ENCODE measurements at places on chromosomes 12 and 14.

GRCh38 chr12:123091230-123092150 lies 59.4 kb downstream of the PITPNM2 start:
- ATAC-seq: no peak

GRCh38 chr14:53043027-53043581 lies 92.3 kb upstream of the FERMT2 start:
- no peak for ATAC-seq

GRCh38 chr12:105166736-105167135 lies 59.2 kb downstream of the WASHC4 start:
- ATAC-seq: no peak

GRCh38 chr14:38129705-38130104 lies 78.0 kb upstream of the SSTR1 start:
- peak; percentile 48 for ATAC-seq

- ATAC-seq: no peak
These were observed 10.0 kb upstream of the NRIP2 start for GRCh38 chr12:2844786-2845185.

- ATAC-seq: no peak
These were observed 165.9 kb downstream of the KTN1 start for GRCh38 chr14:55745906-55746305.

GRCh38 chr14:59583755-59584154 lies 7.1 kb upstream of the CCDC175 start:
- ATAC-seq: no peak

- no peak for ATAC-seq
These were observed 12.3 kb upstream of the RARG start for GRCh38 chr12:53244337-53244736.

DNA sequence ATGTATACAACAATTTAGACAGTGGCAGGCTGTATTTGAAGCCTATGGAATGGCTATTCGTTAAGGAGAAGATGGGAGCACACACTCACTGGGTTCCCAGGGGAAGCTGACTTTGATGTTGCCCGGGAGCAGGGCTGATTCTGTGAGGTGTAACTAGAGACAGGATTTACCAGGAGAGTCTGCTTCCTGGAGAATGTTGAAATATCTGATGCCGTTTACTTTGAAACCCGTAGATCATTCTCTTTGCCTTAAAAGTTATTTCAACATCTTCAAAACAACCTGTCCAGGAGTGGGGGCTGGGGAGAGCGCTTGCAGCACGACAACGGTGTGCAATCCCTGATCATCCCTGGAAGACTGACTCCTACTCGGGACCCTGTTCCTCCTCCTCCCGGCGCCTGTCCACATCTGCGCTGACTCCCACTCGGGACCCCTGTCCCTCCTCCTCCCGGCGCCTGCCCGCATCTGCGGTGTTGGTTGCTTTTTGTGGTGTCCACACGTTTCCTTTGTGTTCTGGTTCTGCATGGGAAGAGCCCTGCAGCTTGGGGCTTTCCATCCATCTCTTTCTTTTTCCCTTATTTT lies 72.6 kb downstream of the AACS start:
- no peak for ATAC-seq

GRCh38 chr14:68684466-68685418 lies 108.1 kb downstream of the ZFP36L1 start:
- ATAC-seq: no peak

DNA sequence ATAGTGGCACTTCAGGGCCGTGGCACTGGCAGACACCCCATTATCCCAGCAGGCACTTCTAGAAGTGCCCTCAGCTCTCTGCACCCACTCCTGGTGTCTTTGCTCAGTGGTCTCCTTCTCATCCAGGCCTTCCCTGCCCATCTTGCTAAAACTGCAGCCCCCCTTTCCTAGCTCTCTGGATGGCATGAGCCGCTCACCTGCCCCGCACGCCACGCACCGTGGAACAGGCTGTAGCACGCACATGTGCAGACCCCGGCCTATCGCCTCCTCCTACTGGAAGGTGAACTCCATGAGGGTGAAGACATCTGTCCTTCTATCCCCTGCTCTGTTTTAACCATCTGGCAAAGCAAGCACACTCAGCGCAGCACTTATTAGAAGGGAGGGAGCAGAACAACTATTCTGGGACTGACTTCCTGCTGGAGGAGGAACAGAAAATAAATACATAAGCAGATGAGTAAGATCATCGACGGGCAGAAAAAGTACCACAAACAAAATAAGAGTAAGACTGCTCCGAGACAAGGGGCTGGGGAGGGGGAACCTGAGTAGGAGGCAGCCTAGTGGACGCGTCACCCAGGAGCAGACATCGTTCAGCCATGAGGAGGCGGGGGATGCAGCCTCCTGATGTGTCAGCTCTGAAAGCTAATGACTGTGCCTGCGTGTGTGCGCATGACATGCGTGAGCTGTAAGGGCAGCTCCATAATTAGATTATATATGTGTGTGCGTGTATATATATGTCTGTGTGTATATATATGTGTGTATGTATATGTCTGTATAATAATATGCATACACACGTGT lies 7.8 kb upstream of the FZD10 start:
- ATAC-seq: no peak
